ENCODE measurements at places on chromosomes 2 and 18.

DNA sequence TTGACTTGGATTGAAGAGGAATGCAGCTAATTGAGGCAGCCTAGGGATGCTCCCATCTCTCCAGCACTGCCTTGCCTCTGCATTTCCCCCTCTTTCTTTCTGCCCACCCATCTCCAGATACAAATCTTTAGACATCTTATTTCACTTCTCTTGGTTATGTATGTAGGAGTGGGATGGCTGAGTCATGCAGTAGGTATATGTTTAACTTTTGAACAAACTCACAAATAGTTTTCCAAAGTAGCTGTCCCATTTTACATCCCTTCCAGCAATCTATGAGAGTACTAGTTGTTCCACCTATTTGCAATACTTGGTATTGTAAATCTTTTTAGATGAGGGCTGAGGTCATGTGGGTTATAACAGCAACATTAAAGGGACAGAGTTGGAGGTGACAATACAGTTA, 329.9 kb downstream of the DYSF start:
- DNase-seq, result no peak

- no peak for DNase-seq
Measured at GRCh38 chr2:33015421-33016142, 68.8 kb downstream of the LTBP1 start.

DNA sequence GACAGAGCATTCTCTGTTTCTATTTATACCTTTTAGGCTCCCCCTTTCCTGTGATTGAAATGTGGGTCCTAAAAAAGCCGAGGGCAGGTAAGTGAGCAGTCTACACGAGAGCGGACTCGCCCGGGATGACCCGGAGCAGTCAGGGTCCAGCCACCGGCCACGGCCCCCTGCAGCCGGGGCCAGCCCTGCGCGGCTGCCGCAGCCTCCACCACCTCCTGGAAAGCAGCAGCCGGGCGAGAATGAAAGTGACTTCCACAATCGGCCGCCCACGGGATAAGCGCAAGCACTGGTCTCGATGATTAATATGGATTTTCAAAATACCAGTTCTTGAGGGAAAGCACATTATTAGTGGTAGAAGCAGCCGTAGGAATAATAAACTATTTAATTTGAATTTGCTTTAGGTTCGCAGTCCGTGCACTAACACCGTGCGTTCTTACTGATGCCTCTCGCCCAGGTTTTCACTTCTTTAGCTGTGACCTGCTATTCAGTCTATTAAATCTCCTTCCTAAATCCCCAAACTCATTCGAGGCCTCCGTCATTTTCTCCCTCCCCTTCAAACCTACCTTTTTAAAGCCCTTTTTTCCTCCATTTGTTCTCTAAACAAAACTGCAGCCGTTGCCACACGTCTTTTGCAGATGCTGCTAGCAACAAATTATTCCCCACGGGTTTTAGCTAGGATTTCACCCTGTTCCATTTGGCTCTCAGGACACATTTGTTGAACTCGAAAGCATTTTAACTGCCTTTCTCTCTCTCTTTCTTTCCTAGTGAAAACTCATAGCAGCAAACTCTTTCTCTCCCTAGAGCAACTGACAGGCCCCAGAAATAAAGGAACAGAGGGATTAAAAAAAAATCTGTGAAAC, 1015.1 kb upstream of the PIK3C3 start:
- no peak for DNase-seq

- no peak for DNase-seq
Measured at GRCh38 chr2:10514273-10514672, 66.1 kb upstream of the ODC1 start.

DNA sequence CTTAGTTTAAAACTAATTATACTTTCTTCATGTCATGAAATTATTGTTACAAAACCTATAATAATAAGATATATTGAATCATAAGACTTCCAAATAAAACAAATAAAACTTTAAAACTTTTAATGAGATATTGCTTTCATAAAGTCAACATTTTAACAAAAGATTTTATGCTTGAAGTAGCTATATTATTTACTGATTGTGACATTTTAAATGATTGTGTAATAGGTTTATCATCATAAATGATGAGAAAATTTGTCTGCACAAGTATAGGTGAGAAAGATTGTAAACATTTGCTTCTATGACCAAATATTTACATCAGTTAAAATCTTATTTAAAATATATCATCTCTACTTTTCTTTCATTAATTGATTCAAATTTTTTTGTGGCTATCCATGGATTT, 5.1 kb upstream of the GALNT13 start:
- no peak for DNase-seq

GRCh38 chr2:236607471-236608187, 38.0 kb downstream of the ACKR3 start:
- no peak for DNase-seq

DNA sequence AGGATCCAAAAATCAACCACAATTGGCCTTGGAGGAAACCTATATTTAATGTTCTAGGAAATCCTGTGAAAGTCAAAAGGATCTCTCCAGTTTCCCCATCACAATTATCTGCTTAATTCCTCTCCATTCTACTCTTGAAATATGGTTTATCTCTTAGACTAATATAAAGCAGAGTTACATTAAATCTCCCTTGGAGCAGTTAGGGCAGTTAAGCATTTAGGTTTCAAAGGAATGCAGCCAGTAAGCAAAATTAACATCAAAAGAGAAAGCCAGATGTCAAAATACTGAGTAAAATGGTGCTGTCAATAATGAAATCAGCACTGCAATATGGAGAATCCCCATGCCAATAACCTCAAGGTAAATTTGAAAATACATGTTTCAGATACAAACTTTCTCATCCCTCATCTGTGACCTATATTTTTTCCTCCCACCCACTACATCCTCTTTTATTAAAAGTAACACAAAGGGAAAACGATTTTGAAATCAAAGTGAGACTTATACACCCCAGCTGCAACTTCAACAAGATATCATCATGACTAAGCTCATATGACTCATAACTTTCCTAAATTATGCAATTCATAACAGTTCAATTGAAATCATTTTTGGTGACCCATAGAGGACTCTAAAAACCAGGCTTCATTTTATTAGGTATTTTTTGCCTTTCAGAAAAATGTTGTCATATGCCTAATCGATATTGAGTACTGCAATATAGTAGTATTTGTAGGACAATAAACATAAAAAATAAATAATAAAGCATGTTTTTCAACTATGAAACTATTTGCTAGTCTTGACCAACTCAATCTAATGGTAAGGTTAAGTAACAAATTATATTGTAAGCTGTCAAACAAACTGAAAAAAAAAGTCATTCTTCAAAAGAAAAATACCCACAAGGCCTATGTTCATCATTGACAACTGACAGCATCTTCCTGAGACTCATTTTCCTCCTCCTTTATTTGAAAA, 3.1 kb downstream of the ADAM17 start:
- DNase-seq, result no peak

DNA sequence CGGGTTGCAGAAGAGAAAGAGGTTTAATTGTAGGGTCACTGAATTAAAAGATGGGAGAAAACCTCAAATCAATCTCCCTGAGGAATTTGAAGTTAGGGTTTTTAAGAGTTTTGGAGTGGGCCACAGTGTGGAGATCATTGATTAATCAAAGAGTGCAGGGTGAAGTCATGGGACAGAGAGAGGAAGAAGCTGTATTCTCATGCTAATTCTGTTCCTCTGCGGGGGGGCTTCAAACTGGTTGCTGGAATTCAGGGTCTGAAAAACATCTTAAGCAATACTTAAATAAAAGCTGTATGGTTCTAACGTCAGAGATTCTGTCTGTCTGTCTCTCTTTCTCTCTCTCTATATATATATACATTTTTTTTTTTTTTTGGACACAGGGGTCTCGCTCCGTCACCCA, 169.8 kb upstream of the SPATS2L start:
- DNase-seq, result no peak

- DNase-seq, result no peak
Measured at GRCh38 chr18:60686142-60686541, 313.6 kb upstream of the MC4R start.

DNA sequence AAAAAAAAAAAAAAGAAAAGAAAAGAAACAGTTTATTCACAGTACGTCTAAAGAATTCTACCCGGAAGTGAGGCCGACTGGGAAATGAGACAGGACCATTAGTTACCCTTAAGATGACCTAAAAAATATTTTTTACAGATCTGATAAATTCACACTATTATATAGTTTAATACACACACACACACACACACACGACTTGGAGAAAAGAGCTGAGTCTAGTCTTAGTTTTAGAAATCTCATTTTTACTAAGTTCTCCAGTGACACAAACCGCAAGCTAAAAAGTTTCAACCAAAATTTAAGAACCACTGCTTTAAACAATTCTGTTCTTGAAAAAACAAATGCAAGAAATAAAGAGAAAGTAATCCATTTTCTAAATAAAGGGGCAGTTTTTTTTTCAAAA, 27.1 kb downstream of the ST3GAL5 start:
- no peak for DNase-seq

- no peak for DNase-seq
Measured at GRCh38 chr2:26414311-26414710, 12.6 kb downstream of the DRC1 start.

DNA sequence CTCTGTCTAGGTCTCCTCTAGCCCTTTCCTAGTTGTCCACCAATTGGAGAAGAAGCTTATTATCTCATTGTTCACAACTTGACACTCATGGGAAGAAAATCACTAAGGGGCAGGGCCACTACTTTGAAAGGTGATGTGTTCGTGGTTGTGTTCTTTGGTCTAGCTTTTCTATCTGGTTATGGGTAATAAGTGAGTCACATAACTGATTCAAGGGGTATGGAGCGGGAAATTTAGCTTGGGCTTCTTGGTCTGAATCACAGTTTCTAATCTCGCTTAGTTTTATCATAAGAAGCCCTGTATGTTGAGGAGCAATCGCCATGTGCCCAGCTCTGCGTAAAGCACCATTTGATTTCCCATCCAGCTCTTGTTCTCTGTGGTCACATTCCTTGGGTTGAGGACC, 18.7 kb upstream of the DYTN start:
- no peak for DNase-seq

- DNase-seq, result no peak
Measured at GRCh38 chr2:42801381-42801780, 9.0 kb upstream of the HAAO start.

DNA sequence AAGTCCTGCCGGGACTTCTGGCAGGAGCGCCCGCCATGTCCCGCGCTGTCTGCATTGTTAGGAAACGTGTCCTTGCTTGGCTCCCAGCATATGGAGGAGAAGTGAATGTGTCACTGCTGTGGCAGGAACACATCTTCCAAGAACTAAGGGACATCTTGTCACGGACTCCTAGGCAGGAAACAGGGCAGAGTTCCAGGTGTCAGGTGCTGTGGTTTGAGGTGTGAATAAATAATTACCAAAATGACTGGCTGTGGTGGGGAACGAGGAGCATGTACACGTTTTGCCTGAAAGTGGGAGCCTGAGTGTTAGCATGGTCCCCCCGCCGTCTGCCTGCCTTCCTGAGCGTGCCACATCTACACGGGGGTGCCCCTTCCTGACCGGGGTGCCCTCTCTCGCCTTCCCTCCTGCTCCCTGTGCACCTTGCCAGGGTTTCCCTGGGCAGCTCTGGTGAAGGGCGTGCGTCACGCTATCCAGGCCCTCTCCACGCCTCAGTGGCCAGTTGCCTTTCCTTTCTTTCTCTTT, 237.5 kb downstream of the LDLRAD4 start:
- no peak for DNase-seq

- DNase-seq, result no peak
Measured at GRCh38 chr2:230827774-230828271, 36.9 kb upstream of the ITM2C start.

GRCh38 chr2:133432778-133433177, 135.5 kb downstream of the NCKAP5 start:
- DNase-seq, result no peak

- no peak for DNase-seq
Measured at GRCh38 chr2:12320027-12320734, 396.6 kb upstream of the TRIB2 start.

DNA sequence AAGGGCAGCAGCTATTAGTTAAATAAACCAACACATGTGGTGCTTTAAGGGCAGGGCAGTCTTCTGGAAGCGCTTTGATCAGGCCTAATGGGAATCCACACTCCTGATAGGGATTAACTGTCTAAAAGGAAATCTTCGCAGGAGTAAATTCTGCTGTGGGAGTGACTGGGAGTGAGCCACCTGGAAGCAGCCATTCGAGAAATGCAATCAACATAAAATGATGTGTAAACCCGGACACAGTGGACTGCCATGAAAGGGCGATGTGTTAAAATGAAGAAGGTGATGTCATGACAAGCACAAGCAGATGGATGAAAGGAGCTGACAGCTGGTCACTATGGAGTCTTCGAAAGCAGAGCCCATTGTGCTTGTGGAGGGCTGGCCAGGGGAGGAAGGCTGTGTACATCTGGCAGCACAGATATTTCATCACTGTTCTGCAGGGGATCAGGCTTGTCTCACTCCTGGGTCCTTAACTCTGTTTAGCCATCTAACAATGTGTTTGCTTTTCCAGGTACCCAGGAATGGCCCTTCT, 24.8 kb upstream of the GALNT14 start:
- DNase-seq, result no peak

GRCh38 chr2:233130024-233130423, 69.9 kb downstream of the INPP5D start:
- DNase-seq, result no peak

DNA sequence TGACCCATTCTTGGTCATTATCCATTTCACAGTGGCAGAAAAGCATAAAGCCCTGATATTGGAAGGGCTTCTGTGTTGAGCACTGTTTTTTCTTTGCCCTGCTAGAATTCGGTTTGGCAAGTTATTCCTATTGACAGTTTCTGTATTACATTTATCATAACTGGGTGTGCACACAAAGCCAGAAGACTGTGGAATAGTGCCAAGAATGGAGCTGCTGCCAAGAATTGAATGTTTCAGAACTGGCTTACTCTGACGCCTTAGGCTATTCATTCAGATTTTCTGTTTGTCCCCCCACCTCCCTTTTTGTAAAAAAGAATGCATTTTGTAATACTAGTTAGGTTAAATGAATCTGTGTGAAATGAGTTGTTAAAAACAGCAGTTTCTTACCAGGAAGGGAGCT, 12.7 kb downstream of the KDM3A start:
- no peak for DNase-seq

DNA sequence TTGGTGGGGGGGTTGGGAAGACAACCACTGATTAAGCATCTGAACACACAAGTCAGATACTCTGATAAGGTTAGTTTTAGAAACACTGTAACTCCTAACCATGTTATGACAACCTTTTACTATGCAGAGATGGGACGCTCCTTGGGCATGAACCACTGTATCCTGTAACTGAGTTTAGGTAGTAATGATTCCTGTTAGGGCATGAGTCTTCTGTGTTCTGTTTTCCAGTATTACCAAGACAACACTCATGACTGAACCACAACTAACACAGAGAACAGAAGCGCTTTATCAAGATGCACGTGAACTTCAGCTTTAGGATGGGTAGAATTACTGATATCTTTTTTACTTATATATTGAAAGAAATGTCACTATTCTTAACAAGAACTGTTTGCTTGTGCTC, 14.1 kb upstream of the CREB1 start:
- DNase-seq, result no peak

DNA sequence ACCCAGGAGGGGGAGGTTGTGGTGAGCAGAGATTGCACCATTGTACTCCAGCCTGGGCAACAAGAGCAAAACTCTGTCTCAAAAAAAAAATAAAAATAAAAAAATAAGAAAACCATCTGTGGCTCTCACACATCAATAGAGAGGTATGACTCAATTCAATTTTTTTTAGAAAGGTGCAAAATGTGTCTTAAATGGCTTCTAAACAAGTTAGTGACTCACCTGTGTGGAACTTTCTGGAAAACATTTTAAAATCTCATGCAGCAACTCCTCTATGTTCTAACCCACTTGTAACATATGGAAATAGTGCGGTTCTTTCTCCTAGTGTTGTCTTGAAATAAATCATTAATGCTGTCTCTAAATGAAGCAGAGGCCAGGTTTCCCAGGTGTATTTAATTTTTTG, 10.7 kb upstream of the SULT1C4 start:
- no peak for DNase-seq

- peak; percentile 77 for DNase-seq
Measured at GRCh38 chr18:58996131-58996641, 131.5 kb downstream of the ZNF532 start.

Data from DMS153 (cell line).